ENCODE measurements at places on chromosomes 2 and 18.

GRCh38 chr2:22454826-22455485, 930.0 kb upstream of the KLHL29 start:
- no peak for DNase-seq

GRCh38 chr2:216139884-216140283, 30.7 kb downstream of the XRCC5 start:
- DNase-seq, result no peak

DNA sequence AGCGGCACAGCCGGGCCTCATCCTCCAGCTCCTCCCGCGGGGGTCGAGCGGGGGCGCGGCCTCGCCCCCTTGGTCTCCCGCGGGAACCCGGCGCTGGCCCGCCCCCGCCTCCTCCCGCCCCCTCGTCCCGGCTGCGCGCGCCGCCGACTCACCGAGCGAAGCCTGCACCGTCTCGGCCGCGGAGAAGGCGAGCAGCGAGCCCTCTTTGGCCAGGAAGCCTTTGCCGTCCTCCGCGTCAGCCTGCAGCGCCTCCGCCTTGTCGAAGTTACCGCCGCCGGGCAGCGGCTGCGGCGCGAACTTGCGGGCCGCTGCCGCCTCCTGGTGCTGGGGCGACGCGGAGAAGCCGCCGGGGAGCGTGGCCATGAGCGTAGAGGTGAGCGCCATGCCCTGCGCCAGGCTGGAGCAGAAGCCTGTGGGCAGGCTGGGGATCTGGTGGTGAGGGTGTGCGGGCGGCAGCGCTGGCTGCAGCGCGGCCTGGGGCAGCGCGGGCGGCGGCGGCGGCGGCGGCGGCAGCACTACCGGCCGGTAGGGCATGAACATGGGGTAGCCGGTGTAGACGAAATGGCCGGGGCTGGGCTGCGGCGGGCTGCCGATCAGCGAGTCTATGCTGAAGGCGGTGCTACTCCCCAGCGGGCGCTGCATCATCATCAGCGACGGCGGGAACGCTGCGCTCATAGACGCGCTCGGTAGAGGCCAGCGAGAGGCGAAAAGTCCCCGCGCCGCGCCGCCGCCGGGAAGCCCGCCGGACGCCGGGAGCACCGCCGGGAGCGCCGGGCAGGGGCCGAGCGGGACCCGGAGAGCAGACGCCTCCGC, 683 bp downstream of the GBX2 start:
- no peak for DNase-seq

GRCh38 chr2:232489516-232490220, 2.0 kb upstream of the ECEL1 start:
- DNase-seq, result no peak

GRCh38 chr2:232568161-232568560, 17.7 kb downstream of the EIF4E2 start:
- no peak for DNase-seq

DNA sequence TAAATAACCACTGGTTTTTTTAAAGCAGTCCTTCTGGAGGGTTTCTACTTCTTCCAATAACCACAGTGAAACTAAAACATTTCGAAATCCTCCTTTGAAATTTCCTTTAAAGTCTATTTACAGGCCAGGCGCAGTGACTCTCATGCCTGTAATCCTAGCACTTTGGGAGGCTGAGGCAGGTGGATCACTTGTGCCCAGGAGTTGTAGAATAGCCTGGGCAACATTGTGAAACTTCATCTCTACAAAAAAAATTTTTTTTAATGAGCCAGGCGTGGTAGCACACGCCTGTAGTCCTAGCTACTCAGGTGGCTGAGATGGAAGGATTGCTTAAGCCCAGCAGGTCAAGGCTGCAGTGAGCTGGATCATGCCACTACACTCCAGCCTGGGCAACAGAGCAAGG, 15.2 kb downstream of the KIDINS220 start:
- DNase-seq, result no peak

GRCh38 chr2:231717281-231718171, 9.2 kb downstream of the PTMA start:
- DNase-seq, result no peak

GRCh38 chr2:158687315-158687714, 107.8 kb upstream of the DAPL1 start:
- no peak for DNase-seq

DNA sequence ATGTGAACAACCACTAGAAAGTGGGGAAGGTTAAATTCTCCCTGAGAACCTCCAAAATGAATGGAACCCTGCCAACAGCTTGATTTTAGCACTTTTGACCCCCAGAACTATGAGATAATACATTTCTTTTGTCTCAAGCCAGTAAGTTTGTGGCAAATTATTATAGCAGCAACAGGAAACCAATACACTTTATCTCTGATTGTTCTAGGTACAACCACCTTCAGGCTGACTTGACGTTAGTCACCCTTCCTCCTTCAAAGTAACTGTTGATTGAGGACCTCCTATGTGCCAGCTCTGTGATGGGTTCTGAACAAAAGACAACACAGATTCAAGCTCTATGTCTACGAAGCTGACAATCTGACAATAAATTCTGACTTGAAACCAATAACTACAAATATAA, 318.9 kb downstream of the NCKAP5 start:
- no peak for DNase-seq

- no peak for DNase-seq
These were observed 91.4 kb downstream of the COL6A3 start for GRCh38 chr2:237322564-237322963.

DNA sequence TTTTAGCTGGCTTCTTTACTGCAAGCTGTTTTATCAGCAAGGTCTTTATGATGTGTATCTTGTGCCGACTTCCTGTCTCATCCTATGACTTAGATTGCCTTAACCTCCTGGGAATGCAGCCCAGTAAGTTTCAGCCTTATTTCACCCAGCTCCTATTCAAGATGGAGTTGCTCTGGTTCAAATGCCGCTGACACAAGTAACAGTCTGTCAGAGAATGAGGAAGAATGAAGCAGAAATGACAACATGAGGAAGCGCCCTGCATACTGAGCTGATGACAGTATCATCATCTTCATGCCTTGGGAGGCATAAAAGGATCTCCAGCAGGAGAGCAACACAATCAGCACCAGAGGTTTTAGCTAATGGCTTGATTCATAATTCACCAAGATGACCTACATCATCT, 309.4 kb downstream of the NBAS start:
- DNase-seq, result no peak

GRCh38 chr2:234403074-234403473, 93.8 kb downstream of the ARL4C start:
- DNase-seq, result no peak

- no peak for DNase-seq
These were observed 2.1 kb upstream of the LRRFIP1 start for GRCh38 chr2:237625216-237625705.

DNA sequence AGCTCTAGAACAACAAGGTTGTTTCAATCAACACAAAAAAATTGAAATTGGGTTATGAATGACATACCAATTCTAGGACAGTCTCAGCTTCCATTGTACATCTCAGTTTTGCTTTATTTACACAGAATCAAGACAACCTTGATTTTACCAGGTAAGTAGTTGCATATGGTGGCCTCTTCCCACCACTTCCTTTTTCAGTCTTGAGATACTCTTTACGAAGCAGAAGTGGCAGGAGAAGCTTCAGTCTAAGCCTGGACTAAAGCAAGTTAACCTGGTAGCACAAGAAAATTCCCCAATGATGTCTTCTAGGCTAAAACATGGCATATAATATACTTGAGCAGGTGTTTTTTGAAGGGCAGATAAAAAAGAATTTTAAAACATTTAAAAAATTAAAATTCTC, 10.7 kb upstream of the FAM136A start:
- no peak for DNase-seq

DNA sequence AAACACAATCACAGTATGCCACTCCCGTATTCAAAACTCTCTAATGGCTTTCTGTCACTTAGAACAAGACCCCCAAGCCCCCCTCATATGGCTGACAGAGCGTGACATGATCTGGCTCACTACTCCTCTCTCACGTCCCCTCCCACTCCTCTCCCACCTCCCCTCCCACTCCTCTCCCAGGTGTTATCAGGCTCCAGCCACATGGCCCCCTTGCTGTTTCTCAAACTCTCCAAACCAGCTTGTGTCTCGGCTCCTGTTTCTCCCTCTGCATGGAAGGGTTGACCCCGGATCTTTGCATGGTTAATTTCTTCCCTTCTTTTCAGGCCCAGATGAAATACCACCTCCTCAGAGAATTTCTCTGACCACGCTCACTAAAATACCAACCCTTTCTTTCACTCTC, 180.8 kb downstream of the SLC8A1 start:
- no peak for DNase-seq

GRCh38 chr2:218027426-218028188, 24.8 kb upstream of the TNS1 start:
- DNase-seq, result no peak

DNA sequence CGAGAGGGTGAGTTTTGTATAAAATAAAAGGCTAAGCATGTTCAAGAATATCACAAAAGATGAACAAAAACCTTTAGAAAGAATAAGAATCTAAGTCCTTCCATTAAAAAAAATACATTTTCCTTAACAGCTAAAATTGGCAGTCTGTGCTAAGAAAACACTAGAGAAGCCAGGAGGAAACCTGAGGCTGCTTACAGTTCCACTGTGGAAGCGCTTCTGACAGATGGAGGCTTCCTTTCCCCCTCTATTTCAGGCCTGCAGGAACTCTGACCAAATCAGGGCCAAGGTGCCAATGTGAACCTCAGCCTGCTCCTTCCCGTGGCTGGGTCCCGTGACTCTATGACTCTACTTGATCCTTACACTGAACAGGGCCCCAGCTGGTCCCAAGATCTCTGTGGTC, 108.1 kb upstream of the ARHGAP28 start:
- no peak for DNase-seq

DNA sequence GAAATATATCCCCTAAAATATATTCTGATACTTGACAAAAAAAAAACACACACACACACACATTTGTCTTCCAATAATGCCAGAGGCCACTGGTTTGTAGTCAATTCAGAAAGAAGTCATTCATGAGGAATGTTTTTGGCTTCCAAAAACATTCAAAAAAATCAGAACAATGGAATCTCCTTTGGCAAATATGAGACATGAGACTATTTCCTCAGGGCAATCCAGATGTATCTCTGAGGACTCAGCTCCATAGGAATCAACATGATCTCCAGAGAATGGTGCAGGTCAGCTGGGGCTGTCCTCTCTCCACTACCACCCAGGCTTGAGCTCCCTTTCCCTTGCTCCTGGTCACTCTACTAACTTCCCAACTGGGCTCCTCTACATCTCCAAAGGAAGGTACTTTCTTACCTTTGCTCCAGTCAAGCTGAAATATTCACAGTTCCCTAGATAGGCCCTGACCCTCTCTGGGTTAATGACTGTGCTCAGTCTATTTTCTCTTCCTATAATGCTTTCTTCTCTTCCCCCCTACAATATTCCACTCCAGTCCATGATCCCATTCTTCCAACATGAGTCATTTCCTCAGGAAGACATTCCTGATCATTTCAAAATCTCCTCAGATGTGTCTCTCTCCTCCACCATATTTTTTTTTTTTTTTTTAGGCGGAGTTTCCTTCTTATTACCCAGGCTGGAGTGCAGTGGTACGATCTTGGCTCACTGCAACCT, 145.3 kb downstream of the C1D start:
- DNase-seq, result no peak

DNA sequence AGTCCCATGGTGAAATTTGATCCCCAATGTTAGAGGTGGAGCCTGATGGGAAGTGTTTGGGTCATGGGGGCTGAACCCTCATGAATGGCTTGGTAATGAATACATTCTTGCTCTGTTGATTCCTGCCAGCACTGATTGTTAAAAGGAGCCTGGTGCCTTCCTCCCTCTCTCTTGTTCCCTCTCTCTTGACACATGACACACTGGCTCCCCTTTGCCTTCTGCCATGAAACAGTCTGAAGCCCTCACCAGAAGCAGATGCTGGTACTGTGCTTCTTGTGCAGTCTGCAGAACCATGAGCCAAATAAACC, 30.6 kb upstream of the EPC2 start:
- no peak for DNase-seq

- no peak for DNase-seq
These were observed 208.8 kb downstream of the NBAS start for GRCh38 chr2:15352363-15352762.

- no peak for DNase-seq
These were observed 229.1 kb upstream of the SLC14A2 start for GRCh38 chr18:45386041-45386655.

DNA sequence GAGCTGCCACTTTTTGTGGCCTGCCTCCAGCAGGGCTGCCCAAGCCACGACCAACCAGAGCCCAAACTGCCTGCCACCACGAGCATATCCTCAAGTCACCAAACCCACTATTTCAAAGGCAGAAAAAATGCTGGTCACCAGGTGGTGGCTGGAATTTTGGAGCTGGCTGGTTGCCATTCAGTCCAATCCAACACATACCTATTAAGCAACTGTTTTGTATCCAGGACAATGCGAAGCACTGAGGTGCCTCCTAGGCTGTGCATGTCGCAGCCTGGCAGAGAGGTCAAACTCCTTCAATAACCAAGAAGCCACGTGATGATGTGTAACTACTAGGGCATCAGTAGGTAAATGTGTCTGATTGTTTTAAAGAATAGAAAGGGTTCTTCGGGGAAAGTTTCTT, 108.3 kb upstream of the PPP1CB start:
- no peak for DNase-seq

DNA sequence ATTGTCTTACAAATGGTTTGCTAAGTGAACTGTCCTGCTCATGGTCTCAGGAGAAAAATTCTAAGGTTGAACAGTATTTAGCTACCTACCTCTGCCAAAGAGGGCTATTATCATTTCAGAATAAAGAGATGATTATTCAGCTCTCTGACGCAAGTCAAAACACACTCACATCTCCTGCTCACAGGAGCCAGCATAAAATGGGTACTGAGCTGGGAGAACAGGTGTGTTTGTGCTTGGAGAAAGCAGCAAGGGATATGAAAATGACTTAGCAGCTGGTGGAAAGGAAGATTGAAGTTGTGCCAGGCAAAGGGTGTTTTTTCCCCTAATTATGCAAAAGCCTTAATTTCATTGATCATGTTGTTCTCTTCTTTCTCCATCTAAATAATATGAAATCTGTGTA, 47.3 kb upstream of the TANK start:
- DNase-seq, result no peak

DNA sequence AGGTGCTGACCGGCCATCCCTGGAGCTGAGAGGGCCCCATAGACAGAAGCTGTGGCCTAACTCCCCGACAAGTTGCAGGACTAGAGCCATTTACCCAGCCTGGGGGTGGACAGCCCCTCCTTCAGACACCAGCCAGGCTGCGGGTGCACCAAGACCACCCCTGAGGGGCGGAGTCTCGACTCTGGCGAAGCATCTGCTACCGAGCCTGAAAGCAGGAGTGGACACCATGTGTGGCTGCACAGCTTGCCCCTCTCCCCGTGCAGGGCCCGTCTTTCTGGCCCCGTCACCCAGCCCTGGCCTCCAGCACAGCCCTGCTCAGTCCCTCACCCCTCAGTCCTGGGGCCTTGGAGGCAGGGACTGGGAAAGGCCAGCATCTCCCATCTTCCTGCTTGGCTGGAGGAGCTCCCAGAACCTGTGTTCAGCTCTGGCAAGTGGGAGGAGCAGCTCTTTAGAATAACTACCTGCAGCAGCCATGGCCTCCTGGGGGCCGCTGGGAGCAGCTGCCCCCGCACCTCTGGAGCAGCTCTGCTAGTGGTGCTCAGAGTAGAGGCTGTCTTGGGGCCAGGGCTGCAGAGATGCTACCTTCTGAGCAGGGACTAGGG, 275.8 kb downstream of the NDUFA10 start:
- no peak for DNase-seq

- DNase-seq, result no peak
These were observed 220.0 kb upstream of the CYP26B1 start for GRCh38 chr2:72367530-72368225.

Data from bone marrow (tissue), 2 donors.